Urinary bladder (tissue), 4 donors: ENCODE measurements at places on chromosomes 16 and 17. TPM values are rescaled to one million over a fixed set of nuclear protein-coding genes. Genes with fewer than 3 reads are reported as not detected.

RNF151 gene
- total RNA-seq = not detected

MT1F gene
- total RNA-seq = 0.95 TPM

TMEM95 gene
- not detected for total RNA-seq

- no peak for DNase-seq
Observed at GRCh38 chr16:1923299-1924034, 5.3 kb upstream of the HS3ST6 start.

DNA sequence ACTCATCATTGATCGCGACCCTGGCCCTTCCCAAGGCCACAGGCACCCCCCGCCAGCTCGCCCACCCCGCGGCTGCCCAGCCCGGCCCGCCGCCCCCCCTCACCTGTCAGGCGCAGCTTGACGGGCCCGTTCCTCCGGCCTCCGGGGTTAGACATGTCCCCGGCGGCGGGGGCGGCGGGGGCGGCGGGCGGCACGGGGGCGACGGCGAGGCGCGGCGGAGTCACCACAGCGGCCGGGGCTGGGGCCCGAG, 456 bp downstream of the SMURF2 start:
- DNase-seq = no peak

DNA sequence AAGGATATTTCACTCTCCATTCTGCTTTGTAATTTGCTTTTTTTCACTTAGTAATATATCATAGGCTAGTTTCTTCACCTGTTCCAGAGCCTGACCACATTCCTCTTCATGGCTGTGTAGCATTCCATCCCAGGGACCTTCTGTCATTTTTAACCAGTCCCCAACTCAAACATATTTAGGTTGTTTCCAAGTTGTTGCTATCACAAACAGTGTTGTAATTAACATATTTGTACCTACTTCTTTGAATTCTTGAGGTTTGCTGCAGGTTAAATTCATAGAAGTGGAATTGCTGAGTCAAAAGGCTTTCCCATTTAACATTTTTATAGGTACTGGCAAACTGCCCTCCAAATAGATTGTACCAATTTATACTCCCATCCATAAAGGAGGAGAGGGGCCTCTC, 65.1 kb upstream of the MED9 start:
- DNase-seq = no peak

DNA sequence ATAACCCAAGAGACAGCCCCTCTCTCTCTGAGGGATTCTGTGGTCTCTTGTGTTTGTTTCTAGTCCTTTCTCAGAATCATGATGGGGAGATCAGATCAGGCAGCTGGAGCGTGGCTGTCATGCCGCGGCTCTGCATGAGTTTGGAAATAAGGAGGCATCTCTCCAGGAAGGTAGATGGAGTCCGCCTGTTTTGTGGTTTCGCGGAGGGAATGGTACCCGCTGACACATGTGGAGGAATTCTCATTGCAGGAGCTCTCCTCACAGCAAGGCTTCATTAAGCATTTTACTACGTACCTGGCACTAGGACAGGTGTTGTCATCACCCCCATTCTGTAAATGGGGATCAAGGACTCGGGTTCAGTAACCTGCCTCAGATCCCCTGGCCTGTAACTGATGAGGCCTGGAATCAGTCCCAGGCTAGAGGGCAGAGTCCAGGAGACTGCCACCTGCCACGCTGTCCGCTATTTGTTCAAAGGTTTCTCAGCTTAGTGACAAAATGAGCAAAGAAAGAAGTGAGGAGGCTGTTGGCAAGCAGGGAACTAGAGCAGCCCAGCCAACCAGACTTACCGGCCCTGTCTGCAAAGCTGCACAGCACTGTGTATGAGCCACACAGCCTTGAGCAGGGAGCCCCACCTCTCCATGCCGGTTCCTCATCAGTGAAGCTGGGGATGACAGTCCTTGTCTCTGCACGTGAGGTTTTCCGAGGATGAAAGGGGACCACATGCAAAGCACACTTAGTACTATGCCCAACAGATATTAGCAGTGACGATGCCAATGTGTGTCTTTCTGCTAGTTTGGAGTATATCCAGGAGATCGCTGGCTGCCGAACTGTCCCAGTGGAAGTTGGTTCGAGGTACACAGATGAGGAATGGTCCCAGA, 11.0 kb downstream of the KDM8 start:
- no peak for DNase-seq

DNA sequence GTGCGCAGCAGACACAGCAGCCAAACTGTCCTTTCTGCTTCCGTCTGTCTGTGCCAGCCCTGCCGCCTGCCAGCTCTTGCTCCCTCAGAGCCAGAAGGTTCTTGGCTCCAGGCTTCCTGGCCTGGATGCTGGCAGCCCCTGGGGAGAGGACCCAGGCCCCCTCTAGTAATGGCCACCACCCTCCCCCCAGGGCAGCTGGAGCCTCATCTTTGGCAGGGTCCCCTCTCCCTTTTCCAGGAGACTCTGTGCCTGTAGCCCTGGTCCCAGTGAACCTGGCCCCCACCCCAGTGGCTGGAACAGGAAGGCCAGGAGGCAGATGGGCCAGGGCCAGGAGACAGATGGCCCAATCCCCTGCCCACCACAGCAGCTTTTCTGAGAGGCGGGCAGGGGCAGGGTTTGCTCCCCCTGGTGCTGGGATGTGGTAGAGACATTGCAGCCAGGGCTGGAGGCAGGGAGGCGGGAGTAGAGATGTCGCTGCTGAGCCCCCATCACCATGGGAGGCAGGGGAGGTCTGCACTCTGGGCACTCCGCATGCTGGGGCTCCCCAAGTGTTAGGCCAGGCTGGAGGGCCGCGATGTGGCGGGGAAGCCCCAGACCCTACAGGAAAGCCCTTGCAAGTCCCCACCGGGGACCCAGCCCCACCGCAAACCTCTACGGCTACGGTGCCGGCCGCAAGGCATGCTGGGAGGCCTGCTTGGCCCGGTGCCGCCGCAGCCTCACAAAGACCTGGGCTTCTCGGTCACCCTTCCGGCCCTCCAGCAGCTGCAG, 16.7 kb downstream of the UNC13D start:
- no peak for DNase-seq

DNA sequence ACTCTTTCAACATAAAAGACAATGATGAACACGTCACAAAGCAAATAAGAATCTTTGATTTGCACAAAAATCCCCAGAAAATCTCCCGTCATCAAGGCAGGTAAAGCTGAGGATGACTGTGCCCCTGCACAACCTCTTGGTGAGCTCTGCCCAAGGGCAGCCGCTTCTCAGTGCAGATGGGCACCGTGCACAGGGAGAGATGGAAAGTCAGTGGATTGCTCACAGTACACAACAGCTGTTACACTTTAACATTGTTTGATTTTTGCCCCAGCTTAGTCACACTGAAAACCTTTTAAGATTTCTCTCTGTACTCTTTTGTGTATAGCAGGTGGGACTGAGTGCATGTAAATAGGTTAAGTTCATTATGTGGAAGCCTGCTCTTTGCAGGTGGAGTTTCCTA, 104.2 kb downstream of the CDK5R1 start:
- no peak for DNase-seq

GRCh38 chr17:1650731-1651558, 1.3 kb upstream of the RILP start:
- DNase-seq = no peak
